ENCODE measurements at places on chromosomes 2 and 18.

DNA sequence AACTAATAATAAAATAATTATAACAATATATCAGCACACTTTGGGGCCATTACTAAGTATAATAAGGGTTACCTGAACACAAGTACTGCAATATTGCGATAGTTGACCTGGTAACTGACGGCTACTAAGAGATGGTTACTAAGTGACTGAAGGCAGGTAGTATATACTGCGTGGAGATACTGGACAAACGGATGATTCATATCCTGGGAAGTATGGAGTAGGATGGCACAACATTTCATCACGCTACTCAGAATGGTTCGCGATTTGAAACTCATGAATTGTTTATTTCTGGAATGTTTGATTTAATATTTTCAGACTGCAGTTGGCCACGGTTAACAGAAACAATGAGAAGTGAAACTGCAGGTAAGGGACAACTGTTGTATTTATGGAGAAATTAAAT lies 39.5 kb upstream of the FLACC1 start:
- no peak for DNase-seq

GRCh38 chr2:235358981-235359471 lies 134.8 kb upstream of the AGAP1 start:
- DNase-seq = no peak

- no peak for DNase-seq
Observed at GRCh38 chr2:65932571-65932970, 500.2 kb upstream of the SPRED2 start.

DNA sequence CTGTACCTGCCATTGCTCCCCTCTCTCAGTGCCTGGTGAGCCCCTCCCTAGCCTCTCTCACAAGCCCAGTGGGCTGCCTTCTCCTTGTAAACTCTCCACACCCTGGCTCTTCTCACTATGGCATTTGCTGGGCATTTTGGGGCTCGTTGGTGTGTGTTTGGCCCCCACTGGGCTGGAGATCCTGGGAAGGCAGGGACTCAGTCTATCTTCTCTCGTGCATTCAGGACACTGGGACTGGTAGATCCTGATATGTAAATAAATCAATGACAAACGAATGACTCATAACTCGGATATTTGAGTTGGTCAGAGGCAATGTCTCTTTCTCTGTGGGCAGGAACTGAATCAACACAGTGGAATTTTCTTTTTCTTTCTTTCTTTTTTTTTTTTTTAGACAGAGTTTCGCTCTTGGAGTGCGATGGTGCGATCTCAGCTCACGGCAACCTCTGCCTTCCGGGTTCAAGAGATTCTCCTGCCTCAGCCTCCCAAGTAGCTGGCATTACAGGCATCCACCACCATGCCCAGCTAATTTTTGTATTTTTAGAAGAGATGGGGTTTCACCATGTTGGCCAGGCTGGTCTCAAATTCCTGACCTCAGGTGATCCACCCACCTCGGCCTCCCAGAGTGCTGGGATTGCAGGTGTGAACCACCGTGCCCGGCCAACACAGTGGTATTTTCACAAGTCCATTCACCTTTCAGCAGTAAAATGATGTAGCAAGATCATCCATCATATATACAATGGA lies 144.6 kb upstream of the SPRED2 start:
- no peak for DNase-seq

DNA sequence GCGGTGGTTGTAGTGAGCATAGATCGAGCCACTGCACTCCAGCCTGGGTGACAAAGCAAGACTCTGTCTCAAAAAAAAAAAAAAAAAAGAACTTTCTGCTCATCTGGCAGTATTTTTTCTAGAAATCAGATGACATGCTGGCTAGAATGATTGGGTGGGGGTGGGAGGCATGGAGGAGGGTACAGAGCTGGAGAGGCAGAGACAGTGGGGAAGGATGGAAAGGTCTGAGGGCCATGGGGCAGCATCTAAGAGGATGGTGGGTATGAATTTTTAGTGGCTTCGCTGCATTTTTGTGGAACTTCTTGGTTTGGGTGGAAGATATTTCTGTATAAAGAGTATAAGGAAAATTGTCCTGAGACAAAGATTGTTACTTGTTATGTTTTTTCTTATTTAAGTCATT lies 23.3 kb downstream of the ARMC9 start:
- DNase-seq = no peak

GRCh38 chr2:9673914-9674481 lies 43.2 kb upstream of the YWHAQ start:
- peak; percentile 78 for DNase-seq

GRCh38 chr2:97697252-97698235 lies 15.8 kb upstream of the ZAP70 start:
- peak; percentile 78 for DNase-seq

Measured in SK-N-SH (cell line).